ENCODE measurements at places on chromosomes 7 and 10.
A peak's percentile ranks its signal among the peaks of the same experiment; 100 is the strongest.

DNA sequence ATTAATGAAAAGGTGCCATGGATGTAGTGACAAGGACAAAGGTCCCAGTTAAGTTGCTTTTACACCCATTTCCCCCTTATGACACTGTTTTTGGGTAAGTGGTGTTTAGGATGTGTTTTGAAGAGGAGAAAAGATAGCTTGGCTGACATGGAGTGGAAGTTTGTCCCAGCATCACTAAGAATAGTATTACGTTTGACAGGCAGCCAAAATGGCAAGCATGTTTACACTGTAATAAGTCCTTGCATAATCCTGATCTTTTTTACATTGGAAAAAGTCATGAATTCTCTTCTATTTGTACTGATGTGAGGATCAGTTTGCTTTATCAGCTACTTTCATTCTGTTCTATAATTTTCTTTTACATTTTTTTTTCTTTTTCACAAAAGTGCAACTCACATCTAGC, 137.8 kb downstream of the CHRM2 start:
- DNase-seq = no peak

- DNase-seq = no peak
These were observed 32.2 kb upstream of the ITGB8 start for GRCh38 chr7:20298486-20298901.

- DNase-seq = no peak
These were observed 289.7 kb upstream of the TMEM229A start for GRCh38 chr7:124322561-124322960.

GRCh38 chr10:49613165-49613881, 514 bp upstream of the CHAT start:
- DNase-seq = no peak

DNA sequence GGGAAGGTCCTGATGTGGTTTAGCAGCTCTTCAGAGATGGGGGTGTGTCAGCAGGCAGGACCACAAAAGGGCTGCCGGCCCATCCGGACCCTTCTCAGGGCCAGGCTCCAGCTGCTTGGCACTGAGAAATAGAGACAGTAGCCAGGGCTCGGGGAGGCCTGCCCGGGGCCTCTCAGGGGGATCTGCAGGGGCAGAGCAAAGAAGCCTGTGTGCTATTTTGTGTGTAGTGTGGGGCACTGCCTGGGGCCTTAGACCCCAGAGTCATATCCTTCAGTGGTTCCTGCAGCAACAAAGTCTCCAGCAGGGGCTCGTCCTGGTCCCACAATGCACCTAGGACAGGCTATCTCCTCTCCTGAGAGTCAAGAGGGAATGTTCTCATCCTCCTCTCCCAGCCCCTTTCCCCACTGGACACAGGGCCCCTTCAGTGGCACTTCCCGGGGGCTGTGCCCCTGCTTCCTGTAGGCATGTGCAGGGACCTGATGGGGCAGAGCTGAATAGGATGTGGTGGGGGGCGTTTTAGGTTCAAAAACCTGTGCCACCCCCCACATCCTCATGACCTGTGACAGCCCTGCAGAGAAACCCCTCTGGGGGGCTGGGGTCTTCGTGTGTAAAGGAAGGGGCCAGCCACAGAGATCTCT, 159.5 kb upstream of the RHEB start:
- no peak for DNase-seq

DNA sequence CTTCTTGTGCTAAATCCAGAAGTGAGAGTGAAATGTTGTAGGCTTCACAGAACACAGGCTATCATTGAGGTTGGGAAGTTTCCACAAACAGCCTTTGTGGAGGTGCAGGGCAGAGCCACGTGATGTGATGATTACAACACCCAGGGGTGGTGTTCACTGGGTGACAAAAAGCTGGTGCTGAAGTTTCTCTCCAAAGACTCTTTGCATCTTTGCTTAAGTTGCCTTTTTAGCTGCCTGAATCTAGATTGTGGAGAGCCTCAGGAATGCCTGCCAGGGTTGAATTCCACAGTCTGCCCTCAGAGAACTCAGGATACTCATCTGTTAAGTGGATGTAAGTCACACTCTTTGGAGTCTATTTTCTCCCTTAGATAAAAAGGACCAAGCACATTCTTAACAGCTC, 56.3 kb downstream of the PLXNA4 start:
- DNase-seq = no peak

GRCh38 chr10:100508691-100509150, 10.9 kb downstream of the SEC31B start:
- DNase-seq = peak; percentile 38

GRCh38 chr10:12484941-12485805, 135.8 kb downstream of the CAMK1D start:
- no peak for DNase-seq

DNA sequence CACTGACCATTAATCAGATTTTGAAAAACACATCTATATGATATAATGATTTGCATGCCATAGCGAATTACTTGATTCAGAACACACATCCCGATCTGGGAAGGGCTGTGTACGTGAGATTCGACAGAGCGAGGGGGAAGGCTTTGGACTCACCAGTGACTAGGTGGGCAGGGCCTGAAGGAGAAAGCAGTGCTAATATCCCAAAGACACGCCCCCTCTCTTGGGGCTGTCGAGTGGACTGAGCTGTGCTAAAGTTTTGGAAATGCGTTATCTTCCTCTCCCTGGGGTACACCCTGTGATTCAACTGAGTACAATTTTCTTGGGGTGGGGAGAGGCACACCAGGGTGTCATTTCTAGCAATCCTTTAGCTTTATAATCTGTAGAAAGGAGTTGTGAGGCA, 1.8 kb downstream of the LRRC17 start:
- no peak for DNase-seq

DNA sequence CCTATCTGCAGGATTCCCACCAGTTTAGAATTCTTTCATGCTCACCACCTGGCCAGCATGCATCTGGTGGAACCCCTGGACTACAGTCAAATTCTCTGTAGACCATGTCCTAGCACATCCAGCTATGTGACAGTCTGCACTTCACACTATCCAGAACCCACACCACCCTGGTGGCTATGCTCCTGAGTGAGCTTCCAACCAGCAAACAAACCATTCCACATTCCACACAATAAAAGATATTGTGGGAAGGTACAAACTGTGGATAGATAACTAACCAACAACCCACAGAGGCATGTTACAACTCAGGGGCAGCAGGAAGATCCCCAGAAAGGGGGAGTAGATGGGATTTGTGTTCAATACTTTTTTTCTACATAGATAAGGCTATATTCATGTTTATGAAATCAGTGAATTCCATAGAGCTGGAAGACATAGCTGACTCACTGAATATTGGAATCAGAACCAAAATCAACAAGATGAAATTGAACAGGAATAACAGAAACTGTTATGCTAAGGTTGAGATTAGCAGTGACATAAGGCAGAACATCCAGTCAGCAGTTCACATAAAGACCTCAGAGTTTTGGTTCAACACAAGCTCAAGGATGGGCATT, 72.5 kb downstream of the LRRC17 start:
- no peak for DNase-seq

All from RCC 7860 (cell line).